Lower leg skin (tissue), 4 donors: ENCODE measurements at places on chromosomes 11 and 22. TPM values are rescaled to one million over a fixed set of nuclear protein-coding genes. Genes with fewer than 3 reads are reported as not detected.

The AMPD3 gene
- 30.2 TPM for total RNA-seq

The ARRB1 gene
- total RNA-seq, result 28.9 TPM

The HEPN1 gene
- total RNA-seq, result not detected

DNA sequence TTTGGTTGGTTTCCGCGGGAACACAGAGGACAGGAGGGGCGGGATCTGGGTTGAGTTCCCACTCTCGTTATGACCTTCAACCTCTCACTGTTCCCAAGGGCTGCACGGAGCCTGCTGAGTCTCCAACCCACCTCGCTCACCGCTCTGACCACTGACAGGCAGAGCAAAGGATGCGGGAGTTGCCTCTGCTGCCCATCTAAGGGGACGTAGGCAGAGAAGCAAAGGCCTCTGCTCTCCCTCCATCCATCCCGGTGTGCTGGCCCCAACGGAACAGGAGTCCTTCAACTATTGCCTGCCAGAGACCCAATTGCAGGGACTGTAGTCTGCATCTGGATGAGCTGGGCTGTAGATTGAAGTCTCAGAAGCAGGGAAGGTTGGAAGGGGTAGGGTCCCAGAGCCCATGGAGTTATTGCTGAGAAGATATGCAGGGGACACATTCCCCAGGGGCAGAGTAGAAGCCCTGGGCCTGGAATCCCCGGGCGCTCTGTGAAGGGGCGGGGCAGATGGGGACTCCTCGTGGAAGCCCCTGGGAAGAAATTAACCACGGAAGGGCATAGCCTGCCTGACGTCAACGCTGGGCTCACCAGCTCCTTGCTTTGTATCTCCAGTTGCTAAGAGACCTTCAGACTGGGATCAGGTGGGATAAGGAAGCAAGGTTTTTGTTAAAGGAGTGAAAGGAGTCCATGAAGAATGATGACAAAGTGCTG is 12.7 kb upstream of the FXYD2 start:
- no peak for DNase-seq

DNA sequence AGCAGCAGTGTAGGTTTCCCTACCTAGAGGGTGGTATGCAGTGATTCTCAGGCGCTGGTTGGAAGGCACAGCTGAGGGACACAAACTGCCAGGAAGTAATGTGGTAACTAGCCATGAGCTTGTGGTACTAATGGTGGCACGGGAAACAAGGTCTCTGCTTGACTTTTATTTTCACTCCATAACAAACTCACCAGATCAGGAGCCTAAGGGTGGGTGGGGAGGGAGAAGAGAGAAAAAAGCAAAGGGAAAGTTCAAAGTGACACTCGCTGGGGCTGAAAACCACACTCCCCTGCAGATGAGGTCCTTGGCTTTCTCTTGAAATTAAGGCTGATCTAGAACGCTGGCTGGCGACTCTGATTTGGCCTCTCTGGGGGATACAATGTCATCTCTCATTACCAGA is 22.0 kb downstream of the TRAF6 start:
- DNase-seq, result no peak

DNA sequence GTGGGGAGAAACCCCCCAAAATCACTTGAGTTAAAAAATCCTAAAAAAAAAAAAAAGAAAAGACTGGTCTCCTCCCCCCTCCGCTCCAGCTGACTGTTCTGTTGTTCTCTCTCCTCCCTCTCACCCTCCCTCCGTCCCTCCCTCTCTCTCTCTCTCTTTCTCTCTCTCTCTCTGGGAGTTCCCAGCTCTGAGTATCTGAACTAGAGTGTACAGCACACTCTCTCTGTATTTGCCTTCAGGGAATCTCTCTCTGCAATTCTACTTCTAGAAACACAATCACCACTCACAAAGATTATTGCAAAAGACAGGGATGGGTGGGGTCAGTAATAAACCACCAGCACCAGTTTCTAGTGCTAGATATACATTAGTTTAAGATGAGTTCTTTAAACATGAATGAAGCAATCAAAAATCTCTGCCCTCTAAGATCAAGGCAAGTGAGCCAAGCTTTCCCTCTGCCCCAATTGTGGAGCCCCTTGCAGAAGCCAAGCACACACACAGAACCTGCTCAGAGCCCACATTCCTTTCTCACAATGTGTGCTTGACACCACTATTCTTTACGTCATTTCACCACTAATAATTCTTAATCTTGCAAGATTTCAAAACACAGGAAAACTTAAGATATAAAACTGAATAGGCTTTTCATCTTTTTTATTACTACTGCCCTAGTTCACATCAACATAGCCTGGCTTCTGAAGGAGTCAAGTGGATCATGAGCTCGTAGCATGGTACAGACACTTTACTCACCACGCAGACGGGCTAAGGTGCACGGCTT is 133.5 kb downstream of the RBFOX2 start:
- no peak for DNase-seq

DNA sequence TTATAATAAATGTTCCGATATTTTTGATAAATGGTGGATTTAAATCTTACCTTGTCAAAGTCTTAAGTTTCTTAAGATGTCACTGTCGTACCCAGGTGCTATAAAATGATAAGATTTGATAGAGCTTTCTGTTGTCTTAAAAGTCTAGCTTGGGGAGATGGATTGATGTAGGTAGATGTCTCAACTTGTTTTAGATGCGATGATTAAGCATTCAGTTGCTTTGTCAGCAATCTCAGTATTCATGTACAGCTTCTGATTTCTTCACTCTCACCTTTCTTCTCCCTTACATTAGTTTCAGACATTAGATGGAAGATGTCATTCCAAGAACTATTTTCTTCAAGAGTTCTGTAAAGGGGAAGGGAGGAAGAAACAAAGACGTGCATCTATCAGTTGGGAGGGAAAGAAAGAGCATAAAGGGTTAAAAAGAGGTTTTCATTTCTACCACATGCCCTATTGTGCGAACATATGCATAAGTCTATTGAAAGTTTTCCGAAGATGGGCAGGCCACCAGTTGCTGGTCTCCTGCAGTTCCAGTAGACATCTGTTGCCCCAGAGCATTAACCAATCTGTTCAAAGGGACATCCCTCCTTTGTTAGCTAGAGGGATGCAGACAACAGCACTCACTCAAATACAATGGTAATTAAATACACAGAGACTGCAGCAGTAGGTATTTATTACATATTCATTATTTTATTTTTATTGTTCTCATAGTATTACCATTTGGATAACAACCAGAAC is 38.4 kb downstream of the ZC3H12C start:
- DNase-seq, result no peak

DNA sequence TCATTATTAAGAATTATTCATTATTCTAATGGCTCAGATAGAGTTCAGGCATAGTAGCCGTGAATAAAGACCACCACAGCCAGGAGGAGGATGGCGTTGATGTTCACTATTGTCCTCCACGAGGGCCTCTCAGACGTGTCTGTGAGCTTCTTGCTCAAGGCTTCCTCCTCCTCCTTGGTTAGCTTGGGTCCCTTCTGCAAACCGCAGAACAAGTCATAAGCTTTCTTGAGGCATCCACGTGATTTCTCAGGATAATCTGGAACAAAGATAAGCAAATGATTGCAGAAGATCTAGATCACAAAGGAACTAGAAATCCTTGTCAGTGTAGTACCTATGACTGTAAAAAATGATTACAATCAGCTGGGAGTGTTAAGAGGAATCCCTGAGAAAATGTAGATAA is 13.6 kb upstream of the RFPL2 start:
- DNase-seq, result no peak

GRCh38 chr11:84886344-84886743 is 740.8 kb downstream of the DLG2 start:
- DNase-seq, result no peak

DNA sequence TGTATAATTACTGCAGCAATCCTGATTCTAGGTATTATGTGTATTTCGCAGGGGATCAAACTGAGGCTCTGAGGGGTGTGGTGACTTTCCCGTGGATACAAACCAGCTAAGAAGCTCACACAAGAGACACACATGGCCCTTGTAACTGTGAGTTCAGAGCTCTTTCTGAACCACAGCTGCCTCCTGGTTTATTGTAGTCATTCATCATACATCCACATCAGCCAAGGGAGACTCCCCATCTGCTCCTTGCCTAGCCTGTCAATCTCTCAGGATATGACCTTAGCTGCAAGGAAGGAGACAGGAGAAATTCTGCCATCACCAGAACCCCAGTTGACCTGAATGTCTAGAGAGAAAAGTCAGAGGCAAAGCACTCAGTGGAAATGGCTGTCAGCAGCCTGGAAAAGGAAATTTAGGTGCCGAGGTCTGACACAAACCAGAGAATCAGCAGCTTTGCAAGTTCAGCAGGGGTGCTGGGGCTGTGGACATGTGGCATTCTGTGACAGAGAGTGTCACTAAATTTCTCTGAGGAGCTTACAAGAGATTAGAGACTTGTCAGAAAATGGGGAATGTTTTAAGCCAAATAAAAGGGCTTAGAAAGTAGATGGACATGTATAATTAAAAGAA is 209.5 kb downstream of the AASDHPPT start:
- DNase-seq, result no peak

GRCh38 chr11:101096036-101096704 is 33.4 kb downstream of the PGR start:
- DNase-seq, result no peak
